Stimulated activated CD4-positive, alpha-beta T cell treated with anti-CD3 and anti-CD28 coated beads, Interleukin-1b, Interleukin-23, amount 100 ng/mL, for 1 hour (primary cell): ENCODE measurements at places on chromosomes 1 and 21.

DNA sequence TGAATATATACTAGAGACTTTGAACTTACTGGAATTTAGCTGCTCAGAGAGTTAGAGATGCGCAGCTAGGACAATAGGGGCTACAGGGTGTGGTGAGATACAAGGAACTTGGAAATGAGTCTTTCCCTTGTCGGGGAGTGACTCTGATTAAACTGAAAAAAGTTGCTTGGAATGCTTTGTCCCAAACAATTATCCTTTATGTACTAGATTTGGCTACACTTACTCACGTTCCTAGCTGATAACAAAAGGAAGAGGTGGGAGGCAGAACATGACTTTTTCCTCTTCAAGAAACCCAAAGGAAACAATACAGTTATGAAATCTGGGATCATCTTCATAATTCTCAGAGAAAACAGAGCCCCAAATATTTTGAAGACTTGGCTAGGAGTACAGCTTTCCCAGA, 6.9 kb upstream of the CGN start:
- no peak for DNase-seq

GRCh38 chr1:232937741-232938375, 12.6 kb upstream of the NTPCR start:
- DNase-seq = no peak

- DNase-seq = no peak
These were observed 6.8 kb upstream of the PLCH2 start for GRCh38 chr1:2469103-2469940.

- DNase-seq = no peak
These were observed 26.9 kb downstream of the CDK18 start for GRCh38 chr1:205531191-205532025.

- no peak for DNase-seq
These were observed 128.9 kb upstream of the ADAR start for GRCh38 chr1:154736841-154737240.

GRCh38 chr1:39409055-39409816, 82.2 kb upstream of the BMP8A start:
- DNase-seq = no peak
